Activated T-cell treated with anti-CD3 and anti-CD28 coated beads, Interleukin-2, amount 50 U/mL, for 24 hours (primary cell): ENCODE measurements at places on chromosomes 11 and 22.
A peak's percentile ranks its signal among the peaks of the same experiment; 100 is the strongest.

DNA sequence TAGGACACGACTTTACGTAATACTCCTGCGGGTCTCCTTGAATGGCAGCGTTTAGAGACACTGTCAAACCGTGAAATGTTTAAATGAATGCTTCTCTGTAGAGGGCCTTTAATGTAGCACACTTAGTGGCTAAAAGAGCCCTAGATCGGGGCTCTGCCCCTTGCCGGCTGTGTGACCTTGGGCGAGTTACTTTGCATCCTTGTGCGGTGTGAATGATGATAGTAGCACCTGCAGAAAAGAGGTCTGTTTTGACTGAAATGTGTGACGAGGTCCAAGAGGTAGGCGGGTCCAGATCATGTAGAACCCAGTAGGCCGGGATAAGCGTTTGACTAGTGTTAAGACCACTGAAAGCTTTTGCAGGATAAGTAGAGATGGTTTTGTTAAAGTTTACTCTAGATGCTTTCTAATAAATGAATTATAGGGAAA is 866 bp downstream of the MED17 start:
- no peak for DNase-seq

GRCh38 chr11:826227-826621 is 1.5 kb upstream of the CRACR2B start:
- no peak for DNase-seq

DNA sequence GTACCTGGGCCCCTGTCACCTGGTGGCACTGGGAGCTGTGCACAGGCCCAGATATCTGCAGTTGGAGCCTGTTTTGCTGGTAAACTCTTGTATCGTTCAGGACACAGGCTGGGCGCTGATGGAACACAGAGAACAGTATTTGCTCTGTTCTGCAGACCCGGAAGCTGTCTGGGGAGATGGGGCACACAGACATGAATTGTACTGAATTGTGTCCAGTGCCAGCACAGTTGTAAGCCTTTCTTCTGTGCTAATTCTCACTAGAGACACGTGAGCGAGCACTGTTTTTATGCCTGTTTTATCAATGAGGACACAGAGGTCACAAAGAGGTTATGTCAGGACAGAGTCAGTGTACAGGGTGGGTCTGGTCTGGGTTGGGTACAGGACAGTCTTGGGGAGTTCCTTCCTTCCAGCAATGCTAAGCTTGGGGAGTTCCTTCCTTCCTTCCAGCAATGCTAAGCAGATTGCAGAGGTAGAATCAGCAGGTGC is 24.4 kb upstream of the ACR start:
- no peak for DNase-seq

- DNase-seq, result no peak
These were observed 18.4 kb downstream of the BCL2L13 start for GRCh38 chr22:17656870-17657395.

DNA sequence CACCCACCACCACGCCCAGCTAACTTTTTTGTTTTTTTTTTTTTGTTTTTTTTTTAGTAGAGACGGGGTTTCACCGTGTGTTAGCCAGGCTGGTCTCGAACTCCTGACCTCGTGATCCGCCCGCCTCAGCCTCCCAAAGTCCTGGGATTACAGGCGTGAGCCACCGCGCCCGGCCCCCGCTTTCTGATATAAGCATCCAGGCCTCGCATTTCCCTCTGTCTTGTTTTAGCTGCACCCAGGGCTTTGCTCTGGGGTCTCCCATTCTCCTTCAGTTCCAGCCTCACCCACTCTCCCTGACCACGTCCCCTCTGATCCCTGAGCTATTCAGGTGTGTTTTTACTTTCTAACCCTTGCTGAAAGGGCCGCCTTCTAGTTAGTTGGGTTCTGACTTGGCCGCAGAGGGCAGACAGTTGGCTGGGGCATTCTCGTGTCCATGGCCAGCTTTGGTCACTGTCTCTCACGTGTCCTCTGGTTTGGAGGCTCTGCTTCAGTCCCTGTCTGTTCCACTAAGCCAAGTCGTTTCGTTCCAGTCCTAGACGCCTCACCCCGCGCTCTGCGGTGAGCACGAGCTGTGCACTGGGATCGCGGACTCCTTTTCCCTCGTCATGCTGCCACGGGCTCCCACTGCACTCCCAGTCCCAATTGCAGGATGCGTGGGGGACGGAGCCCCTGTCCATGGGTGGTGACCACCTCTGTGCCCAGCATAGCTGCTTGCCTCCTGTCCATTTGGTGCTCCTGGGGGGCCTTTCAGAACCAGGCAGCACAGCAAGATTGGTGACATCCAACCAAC is 6.0 kb upstream of the TNNT3 start:
- DNase-seq, result no peak

GRCh38 chr11:20259506-20259905 is 99.2 kb upstream of the DBX1 start:
- no peak for DNase-seq

GRCh38 chr22:41446057-41446501 is 522 bp downstream of the TOB2 start:
- DNase-seq, result no peak

- no peak for DNase-seq
These were observed 162.8 kb upstream of the SNX19 start for GRCh38 chr11:131079036-131079435.

- no peak for DNase-seq
These were observed 17.3 kb downstream of the TRAF6 start for GRCh38 chr11:36492724-36493304.

GRCh38 chr22:46068593-46069491 is 81.5 kb upstream of the PPARA start:
- DNase-seq, result no peak

GRCh38 chr11:77201991-77202841 is 74.2 kb downstream of the MYO7A start:
- DNase-seq, result peak; percentile 23

GRCh38 chr22:27724157-27724556 is 77.4 kb downstream of the MN1 start:
- DNase-seq, result no peak

- no peak for DNase-seq
These were observed 282.3 kb upstream of the CCDC90B start for GRCh38 chr11:83568516-83568915.

- DNase-seq, result no peak
These were observed 41.4 kb upstream of the NFAM1 start for GRCh38 chr22:42473484-42474193.

- no peak for DNase-seq
These were observed 71.8 kb downstream of the TENM4 start for GRCh38 chr11:79369055-79369454.

DNA sequence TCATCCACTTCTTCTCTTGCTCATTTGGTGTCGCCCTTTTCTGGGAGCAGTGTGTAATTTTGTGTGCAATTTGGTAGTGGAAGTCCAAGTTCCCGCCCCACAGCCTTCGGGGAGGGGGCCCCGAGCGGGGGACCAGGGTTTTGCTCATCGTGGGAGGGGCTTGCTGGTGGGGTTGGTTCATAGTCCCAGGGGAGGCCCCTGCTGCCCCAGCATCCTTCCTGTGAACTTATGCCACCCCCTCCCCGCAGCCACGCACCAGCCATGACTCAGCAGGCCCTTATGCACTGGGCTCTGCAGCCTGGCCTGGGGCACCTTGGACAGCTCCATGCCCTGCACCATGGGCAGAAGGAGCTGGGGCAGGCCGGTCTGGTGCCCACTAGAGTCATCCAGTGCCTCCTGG is 1183.6 kb downstream of the BRD1 start:
- no peak for DNase-seq

DNA sequence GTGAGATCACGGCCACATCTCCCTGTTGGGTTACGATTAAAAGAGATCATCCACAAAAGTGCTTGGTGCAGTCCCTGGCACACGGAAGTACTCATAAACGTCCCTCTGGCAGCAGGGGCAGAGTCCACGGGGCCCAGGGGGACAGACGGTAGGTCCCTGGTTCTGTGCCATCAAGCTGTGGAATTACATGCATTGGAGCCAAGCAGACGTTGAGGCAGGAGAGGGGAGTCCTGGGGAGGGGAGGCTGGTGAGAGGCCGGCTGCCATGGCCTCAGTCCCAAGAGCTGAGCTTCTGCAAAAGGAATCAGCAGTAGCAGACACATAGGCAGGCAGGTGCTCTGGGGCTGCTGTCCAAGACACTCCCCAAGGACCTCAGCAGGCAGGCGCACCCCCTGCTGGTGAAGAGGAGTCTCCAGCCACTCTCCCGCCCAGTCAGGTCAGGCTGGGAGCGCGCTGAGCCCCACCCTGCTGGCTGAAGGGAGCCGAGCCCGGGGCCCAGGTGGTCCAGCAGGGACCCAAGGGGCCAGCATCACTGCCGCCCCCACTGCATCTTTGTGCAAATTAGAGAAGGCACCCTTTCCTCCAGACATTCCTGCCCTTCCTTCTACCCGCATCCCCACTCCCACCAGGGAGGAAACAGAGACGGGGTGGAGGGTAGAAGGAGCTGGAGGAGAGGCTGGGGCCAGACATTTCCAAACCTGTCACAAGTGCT is 7.6 kb upstream of the KCTD17 start:
- DNase-seq, result peak; percentile 58

- DNase-seq, result no peak
These were observed 10.1 kb downstream of the OVOL1 start for GRCh38 chr11:65796726-65797601.

GRCh38 chr22:37112084-37112728 is 2.7 kb upstream of the TMPRSS6 start:
- DNase-seq, result no peak

DNA sequence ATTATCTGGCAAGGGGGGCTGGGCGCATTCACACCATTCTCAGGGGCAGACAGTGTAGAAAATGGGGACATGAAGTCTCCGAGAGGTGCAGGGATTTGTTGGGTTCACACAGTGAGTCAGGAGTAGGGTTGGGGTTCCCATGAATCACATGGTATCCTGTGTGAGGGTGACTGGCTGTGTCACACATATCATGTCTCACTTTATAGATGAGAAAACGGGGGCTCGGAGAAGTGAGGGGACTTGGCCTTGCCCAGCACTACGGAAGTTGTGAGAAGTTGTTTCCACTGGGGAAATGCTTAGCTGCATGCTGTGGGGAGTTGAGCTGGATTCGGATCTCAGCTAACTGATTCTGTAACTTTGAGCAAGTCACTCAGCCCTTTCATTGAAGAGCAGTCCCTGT is 4.2 kb downstream of the GAL3ST3 start:
- no peak for DNase-seq

GRCh38 chr11:6825231-6825744 is 20.2 kb upstream of the OR10A5 start:
- DNase-seq, result no peak

DNA sequence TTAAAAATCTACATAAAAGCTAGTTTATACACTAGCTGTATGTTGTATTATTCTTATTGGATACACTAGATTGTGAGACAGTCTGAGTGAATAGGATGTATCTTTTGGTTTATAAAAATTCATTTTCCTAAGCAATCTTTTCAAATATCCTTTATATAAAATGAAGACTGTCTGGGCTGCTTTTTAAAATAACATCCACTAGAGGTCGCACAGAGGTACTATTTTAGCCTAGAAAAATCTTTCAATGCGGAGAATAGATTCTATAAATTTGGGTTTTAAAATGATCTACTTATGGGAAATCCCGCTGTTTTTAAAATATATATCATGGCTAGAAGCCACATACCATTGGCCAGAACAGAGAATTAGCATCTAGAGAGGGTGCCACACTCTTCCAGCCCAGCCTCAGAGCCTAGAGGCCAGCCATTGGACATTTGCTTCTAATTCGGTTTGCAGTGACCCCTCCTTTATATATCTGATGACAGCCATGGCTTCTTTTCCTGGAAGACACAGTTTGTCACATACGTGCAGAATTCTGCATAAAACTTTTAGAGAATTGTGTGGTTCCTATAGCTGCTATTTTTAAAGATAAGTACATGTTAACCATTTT is 7.3 kb downstream of the C11orf97 start:
- DNase-seq, result no peak

GRCh38 chr22:50576806-50577696 is 1.2 kb downstream of the CPT1B start:
- no peak for DNase-seq

- DNase-seq, result no peak
These were observed 3.8 kb downstream of the CHRNA10 start for GRCh38 chr11:3667149-3668035.

- DNase-seq, result no peak
These were observed 8.5 kb upstream of the CHRDL2 start for GRCh38 chr11:74739546-74740270.

GRCh38 chr11:21037850-21038249 is 368.5 kb downstream of the NELL1 start:
- no peak for DNase-seq

DNA sequence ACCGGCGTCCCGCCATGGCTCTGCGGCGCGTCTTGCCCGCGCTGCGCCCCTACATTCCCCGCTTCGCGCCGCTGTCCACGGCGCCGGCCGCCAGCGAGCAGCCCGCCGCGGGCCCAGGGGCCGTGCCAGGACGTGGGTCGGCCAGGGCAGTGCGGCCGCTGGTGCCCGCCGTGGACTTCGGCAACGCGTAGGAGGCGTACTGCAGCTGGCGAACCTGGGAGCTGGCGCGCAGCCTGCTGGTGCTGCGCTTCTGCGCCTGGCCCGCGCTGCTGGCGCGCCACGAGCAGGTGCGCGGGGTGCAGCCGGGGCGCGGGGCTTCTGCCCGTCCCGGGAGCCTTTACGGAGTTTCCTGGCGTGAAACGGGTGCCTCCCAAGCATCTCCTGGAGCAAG is 20.1 kb downstream of the DGCR6L start:
- no peak for DNase-seq

GRCh38 chr11:111301004-111301841 is 2.9 kb downstream of the POU2AF3 start:
- DNase-seq, result no peak

DNA sequence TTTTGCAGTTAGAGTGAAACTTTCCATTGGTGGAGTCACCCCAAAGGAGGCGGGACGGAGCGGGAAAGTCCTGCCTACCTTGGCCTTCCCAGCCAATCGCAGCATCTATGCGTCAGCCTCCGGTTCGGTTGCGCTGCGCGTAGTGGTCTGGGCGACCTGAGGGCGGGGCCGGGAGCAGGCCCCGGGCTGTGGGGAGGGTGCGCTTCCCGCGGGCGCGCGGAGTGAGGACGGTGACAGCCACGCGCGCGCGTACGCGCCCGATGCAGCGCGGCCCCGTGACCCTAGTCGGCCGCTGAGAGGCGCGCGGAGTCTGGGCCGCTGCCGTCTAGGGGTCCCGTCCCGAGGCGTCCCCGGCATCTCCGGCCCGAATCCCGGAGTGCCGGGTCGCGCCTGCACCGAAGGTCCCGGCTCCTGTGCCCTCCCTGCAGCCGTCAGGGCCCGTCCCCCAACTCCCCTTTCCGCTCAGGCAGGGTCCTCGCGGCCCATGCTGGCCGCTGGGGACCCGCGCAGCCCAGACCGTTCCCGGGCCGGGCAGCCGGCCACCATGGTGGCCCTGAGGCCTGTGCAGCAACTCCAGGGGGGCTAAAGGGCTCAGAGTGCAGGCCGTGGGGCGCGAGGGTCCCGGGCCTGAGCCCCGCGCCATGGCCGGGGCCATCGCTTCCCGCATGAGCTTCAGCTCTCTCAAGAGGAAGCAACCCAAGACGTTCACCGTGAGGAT is at the start of gene NF2:
Gene NF2, plus strand, starts transcription at position 276 of the 718 bp plus-strand sequence. Its CDS starts 366 bp downstream, at position 642.
- DNase-seq, result peak; percentile 98

DNA sequence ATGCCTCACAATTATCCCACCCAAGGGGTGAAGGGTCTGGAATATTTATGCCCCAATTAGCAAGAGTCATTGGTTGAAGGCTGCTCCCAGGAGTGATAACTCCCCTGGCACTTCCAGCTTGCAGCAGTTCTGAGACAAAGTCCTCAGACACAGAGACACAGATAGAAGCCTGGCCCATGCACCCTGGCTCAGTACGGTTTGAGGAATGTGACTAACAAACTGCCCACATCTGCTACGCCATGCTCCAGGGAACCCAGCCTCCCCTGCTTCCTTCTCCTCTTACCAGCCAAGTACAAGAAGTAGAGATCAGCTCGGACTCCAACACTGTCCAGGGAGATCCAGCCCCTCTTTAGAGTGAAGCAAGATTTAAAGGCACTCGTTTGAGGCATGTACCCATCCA is 48.5 kb upstream of the BMAL1 start:
- DNase-seq, result no peak
